ENCODE measurements at places on chromosomes 3 and 15.

- no peak for DNase-seq
- no peak overlapping the region for H3K27ac ChIP-seq
- H3K36me3 ChIP-seq = no peaks in the 10 kb centered on the region
- H3K4me3 ChIP-seq = no peak overlapping the region
- peaks cover 12% of the 10 kb centered on the region for H3K27me3 ChIP-seq
These were observed 3.6 kb downstream of the PRSS50 start for GRCh38 chr3:46713898-46714552.

GRCh38 chr3:132293251-132293650 is 24.0 kb upstream of the ACP3 start:
- no peaks in the 10 kb centered on the region for H3K27me3 ChIP-seq
- no peak overlapping the region for H3K27ac ChIP-seq
- H3K4me3 ChIP-seq = no peak overlapping the region
- H3K4me1 ChIP-seq = peaks cover 2% of the 10 kb centered on the region
- DNase-seq = no peak

DNA sequence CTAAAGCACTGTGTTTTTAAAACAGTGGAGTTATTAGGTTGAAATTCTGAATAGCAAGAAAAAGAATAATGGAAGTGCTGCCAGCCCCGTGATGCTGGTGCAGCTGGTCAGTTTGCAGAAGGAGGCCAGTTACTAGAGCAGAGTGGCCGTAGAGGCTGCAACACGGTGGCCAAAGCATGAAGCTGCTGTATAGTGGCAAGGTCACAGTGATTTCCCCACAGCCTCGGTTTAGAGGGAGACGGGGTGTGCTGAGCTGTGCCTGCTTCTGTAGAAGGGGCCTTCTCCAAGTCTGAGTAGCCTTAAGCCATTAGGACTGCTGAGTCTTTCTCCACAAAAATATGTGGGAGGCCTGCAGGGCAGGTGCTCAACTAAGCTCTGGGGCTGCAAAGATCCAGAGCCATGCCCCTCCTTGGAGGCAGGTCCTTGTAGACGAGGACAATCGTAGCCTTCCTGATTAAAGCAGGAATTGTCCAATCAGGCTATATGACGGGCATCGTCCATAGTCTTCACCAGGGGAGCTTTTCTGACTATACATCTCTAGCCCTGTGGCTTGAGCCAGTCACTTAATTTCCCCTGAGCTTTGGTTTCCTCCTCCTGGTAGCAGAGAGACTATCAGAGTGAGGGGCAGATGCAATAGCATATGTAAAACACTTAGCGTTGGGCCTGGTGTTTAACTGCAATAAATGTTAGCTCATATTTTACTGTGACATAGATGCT is 151.6 kb downstream of the PGPEP1L start:
- no peaks in the 10 kb centered on the region for H3K36me3 ChIP-seq
- H3K4me1 ChIP-seq = peaks cover 68% of the 10 kb centered on the region
- DNase-seq = no peak
- H3K4me3 ChIP-seq = no peak overlapping the region
- H3K27me3 ChIP-seq = no peaks in the 10 kb centered on the region

- H3K27ac ChIP-seq = no peak overlapping the region
- no peak for DNase-seq
- H3K4me3 ChIP-seq = no peak overlapping the region
These were observed 65.9 kb downstream of the BTD start for GRCh38 chr3:15667484-15667883.

GRCh38 chr3:72487078-72487765 is 361.0 kb downstream of the SHQ1 start:
- DNase-seq = no peak
- H3K4me1 ChIP-seq = peaks cover 31% of the 10 kb centered on the region
- H3K36me3 ChIP-seq = no peaks in the 10 kb centered on the region
- H3K4me3 ChIP-seq = no peak overlapping the region
- no peaks in the 10 kb centered on the region for H3K27me3 ChIP-seq

- H3K4me1 ChIP-seq = no peaks in the 10 kb centered on the region
- H3K36me3 ChIP-seq = no peaks in the 10 kb centered on the region
- H3K27me3 ChIP-seq = peaks cover 28% of the 10 kb centered on the region
These were observed 769 bp upstream of the CSPG4 start for GRCh38 chr15:75713338-75713895.

DNA sequence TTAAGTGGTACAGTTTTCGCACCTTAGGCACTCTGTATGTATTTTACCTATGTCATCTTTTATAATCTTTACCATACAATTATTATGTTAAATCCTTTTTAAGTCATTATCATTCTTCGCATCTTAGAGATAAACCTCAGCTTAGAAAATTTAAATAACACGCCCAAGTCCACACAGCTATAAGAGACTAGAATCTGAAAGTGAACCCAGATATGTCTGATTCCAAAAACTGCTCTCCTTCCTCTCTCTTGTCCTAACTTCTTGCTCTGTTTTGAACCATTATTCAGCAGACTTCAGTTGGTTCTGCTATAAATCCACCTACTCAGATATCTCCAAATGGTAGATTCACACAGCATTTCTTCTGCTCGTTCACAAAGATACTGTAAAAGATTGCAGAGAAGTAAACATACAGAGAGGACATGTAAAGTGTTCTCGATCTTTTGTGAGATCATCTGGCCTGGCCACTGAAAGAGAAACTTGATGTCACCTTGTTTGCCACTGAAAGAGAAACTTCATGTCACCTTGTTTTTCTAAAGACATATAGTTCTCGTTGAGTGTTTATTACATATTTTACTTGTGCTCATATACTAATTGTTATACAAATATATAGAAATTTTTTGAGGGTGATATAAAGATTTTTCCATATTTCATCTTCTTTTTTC is 533.2 kb downstream of the GRM7 start:
- peaks cover 2% of the 10 kb centered on the region for H3K4me1 ChIP-seq
- no peak overlapping the region for H3K4me3 ChIP-seq
- H3K27ac ChIP-seq = no peak overlapping the region

DNA sequence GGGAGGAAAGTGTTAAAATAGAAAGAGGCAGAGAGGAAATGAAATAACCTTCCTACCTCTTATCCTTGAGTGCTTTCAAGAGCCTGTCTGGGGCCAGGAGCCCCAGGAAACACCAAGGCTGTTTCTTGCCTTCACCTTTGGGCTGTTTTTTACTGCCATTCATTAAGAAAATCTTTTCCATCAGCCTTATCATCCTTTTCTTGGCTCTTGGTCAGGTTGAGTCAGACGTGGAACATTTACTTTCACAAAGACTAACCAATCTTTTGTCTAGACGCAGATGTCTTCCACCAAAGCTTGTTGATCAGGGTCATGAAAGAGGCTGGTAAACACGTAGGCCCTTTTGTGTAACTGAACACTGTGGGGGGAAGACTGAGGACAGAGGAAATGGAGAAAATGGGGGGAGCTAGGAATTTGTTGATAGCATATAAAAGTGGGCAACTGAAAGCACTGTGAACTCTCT is 151.0 kb upstream of the THBS1 start:
- no peak for DNase-seq
- no peak overlapping the region for H3K4me3 ChIP-seq
- H3K4me1 ChIP-seq = peaks cover 15% of the 10 kb centered on the region
- H3K36me3 ChIP-seq = no peaks in the 10 kb centered on the region

DNA sequence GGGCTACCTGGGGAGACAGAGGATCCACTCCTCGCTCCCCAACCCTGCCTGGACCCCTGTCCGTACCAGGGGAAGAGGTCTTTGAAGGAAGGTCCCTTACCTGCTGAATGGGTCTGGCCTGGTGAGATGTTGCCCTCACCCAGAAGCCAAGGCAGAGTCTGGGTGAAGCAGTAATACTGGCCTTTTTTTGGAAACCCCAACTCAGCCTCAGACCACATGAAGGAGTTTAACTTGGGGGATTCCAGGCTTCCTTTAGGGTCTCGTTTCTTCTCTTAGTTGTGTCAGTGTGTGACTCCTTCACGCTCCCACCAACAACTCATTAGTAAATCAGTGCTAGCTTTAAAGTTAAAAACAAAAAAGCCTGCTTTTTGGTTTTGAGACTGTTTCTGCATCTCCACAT is 45.6 kb downstream of the RTP1 start:
- H3K36me3 ChIP-seq = no peaks in the 10 kb centered on the region
- DNase-seq = no peak
- peaks cover 7% of the 10 kb centered on the region for H3K27me3 ChIP-seq
- H3K4me3 ChIP-seq = no peak overlapping the region
